ENCODE measurements at places on chromosomes 7 and 10. TPM values are rescaled to one million over a fixed set of nuclear protein-coding genes. Genes with fewer than 3 reads are reported as not detected.

Gene GRM3
- total RNA-seq = not detected

Gene COL13A1
- total RNA-seq = 0.86 TPM

Gene CNNM2
- 10.6 TPM for total RNA-seq

Gene STEAP1B
- total RNA-seq = 1.1 TPM

Gene ABCA13
- total RNA-seq = 0.34 TPM

Gene TMEM184A
- 1.8 TPM for total RNA-seq

Gene ZNF239
- 5.7 TPM for total RNA-seq

Gene PMPCB
- 44.9 TPM for total RNA-seq

Gene NDUFB2
- total RNA-seq = 218 TPM

Gene TRPV5
- not detected for total RNA-seq

Gene HYAL4
- not detected for total RNA-seq

Gene LSM5
- 36.2 TPM for total RNA-seq

Gene VIPR2
- total RNA-seq = 0.43 TPM

Gene ZNF248
- total RNA-seq = 0.89 TPM

Gene FKBP9
- total RNA-seq = 199 TPM

Gene GCK
- total RNA-seq = 0.24 TPM

Gene OR2A1
- total RNA-seq = not detected

Gene SYNPO2L
- total RNA-seq = 1.2 TPM

Gene TRIL
- 0.72 TPM for total RNA-seq

Gene MUC12
- 2.5 TPM for total RNA-seq

Gene NODAL
- 0.43 TPM for total RNA-seq

Gene ASB10
- not detected for total RNA-seq

Gene SUGCT
- total RNA-seq = 17.9 TPM

Gene LIPJ
- not detected for total RNA-seq

Gene PLA2G12B
- total RNA-seq = not detected

Gene OR2A7
- 0.64 TPM for total RNA-seq

Gene SORBS1
- total RNA-seq = 5.1 TPM

Gene MEOX2
- not detected for total RNA-seq

Gene DNAJB9
- 27.5 TPM for total RNA-seq

Gene PNLIP
- total RNA-seq = not detected

Gene ENO4
- 1.4 TPM for total RNA-seq

Gene PIP
- total RNA-seq = not detected

Gene MYL10
- total RNA-seq = 0.73 TPM

Gene TES
- total RNA-seq = 184 TPM

Gene CYP26C1
- not detected for total RNA-seq

Gene CFTR
- 0.38 TPM for total RNA-seq

Gene ACSM6
- total RNA-seq = not detected

Gene RRP12
- 45.0 TPM for total RNA-seq

Gene MYH16
- total RNA-seq = 0.11 TPM

Gene PILRB
- 19.9 TPM for total RNA-seq

Gene VWDE
- total RNA-seq = 1.8 TPM

Gene MEPCE
- total RNA-seq = 20.2 TPM

Gene PRKCQ
- total RNA-seq = 1.9 TPM

Measured in astrocyte (in vitro differentiated cells and primary cell).